ENCODE measurements at places on chromosomes 5 and 9. TPM values are rescaled to one million over a fixed set of nuclear protein-coding genes. Genes with fewer than 3 reads are reported as not detected.

The ARID3C gene
- not detected for total RNA-seq

The AKNA gene
- total RNA-seq = 18.6 TPM

The SARDH gene
- 1.8 TPM for total RNA-seq

The NELFB gene
- total RNA-seq = 24.7 TPM

The OR13J1 gene
- total RNA-seq = not detected

The KCNT1 gene
- total RNA-seq = 0.28 TPM

The PLPP7 gene
- 19.0 TPM for total RNA-seq

DNA sequence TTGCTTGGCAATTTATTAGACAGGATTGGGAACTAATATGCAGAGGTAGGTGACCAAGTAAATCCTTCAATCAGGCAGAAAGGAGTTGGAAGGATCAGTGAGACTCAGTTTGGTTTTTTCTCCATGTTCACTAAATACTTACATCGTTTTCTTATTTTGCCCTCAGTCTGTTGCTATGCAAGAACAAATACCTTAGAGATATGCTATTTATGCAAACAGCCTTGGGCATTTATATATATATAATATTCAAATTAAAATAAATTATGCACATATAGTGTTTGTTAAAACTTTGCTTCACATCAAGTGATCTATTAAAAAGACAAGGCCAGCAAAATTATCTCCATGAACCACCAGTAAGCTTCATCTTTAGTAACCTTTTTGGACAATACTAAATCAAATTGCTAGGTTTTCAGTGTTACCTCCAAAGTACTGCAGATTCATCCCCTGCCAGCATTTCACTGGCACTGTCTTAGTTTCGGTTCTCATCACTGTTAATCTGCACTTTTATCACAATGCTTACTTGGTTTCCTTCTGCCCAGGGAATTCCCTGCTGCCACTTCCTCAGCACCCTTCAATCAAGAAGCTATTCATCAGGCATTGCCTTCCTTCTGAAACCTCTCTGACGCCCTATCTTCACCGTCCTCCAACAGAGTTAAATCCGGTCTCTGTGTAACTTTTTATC lies 26.0 kb upstream of the LIFR start:
- H3K4me3 ChIP-seq = no peak overlapping the region
- no peaks in the 10 kb centered on the region for H3K27me3 ChIP-seq
- no peaks in the 10 kb centered on the region for H3K36me3 ChIP-seq
- no peak overlapping the region for H3K27ac ChIP-seq
- no peaks in the 10 kb centered on the region for H3K4me1 ChIP-seq
- no peak for DNase-seq

DNA sequence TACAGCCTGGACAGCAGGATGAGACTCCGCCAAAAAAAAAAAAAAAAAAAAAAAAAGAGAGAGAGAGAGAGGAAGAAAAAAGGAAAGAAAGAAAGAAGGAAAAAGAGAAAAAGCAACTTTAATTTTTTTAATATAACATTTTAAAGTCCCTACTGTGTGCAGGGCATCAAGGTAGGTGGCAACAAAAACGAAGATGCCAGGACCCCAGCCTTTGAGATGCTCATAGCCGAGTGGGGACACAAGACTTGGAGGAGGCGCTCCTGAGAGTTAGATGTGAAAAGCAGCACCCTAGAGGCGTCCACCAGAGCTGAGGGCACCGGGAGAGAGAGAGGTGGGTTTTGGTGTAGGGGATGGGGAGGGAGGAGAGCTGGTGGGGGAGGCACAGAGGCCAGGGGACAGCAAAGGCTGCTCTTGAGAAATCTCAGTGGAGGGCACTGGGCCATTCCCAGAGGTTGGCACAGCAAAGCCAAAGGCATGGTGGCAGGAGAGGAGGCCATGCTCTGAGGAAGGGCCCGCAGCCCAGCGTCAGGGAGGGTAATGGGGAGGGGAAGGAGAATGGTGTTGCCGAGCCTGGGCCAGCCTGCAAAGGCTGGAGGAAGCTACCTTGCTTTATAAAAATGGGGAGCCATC lies 135.6 kb downstream of the C9orf50 start:
- DNase-seq = no peak
- no peak overlapping the region for H3K4me3 ChIP-seq
- H3K27me3 ChIP-seq = no peaks in the 10 kb centered on the region
- peak overlapping the region; percentile 99 for H3K27ac ChIP-seq

DNA sequence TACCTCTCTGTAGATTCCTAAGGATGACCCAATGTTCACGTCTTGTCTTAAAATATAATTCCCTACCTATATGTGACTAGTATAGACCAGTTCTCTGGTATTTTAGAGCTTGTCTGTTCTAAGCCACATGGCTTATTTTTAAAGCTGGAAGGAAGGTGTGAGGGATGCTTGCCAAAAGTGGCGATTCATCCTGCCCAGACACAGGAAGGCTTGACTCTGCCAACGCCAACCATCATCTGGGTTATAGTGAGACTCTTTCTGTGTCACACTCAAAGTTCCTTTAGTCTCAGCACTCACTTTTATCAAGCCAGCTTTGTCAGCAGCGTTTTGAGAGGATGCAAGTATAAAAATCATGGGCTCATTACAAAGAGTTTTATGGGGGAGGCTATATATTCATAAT lies 500.0 kb downstream of the PTPRD start:
- no peaks in the 10 kb centered on the region for H3K4me1 ChIP-seq
- no peak for DNase-seq
- H3K4me3 ChIP-seq = no peak overlapping the region
- no peak overlapping the region for H3K27ac ChIP-seq

DNA sequence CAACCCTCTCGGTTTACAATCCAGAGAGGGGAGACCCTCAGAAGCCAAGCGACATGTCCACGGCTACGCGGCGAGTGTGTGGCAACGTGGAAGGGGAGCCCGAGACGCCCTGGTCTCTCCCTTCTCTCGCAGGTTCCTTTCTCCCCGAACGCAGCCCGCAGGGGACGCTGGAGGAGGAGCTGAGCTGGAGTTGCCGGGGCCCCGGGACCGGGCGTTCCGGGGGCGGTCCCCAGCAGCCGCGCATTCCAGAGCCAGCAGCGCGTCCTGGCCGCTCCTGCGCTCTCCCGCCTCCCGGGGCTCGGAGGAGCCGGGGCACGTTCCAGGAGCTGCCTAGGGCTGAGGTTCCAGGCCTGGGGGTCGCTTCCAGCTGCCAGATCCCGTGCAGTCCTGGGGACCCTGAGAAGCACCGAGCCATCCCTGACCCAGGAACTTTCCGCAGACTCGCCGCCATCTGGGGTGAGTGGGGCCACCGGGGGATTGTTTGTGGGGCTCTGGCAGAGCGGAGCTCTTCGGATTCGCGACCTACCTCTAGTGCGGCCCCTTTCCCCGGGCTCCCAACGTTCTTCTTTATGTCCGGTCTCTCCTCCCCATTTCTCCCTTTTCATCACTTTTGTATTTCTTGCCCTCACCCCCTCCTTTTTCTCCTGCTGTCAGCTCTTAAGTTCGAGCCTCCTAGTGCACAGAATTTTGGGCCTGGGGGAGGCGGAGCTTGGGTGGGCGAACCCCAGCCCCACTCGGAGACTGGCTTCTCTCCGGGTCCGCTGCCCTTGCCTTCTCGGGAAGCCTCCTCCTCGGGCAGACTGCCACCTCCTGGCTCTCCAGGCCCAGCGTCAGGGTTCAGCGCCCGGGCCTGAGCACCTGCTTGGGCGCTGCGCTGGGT lies at the start of gene SMIM3:
Gene SMIM3 (plus strand): TSS at position 241 of the 880 bp plus-strand sequence. CDS start 16,684 bp downstream, outside the sequence.
- peak; percentile 94 for DNase-seq
- peak within 1 kb of the TSS; percentile 94 for H3K27ac ChIP-seq
- no peaks in the 10 kb centered on the region for H3K36me3 ChIP-seq
- H3K4me1 ChIP-seq = peaks cover 53% of the 10 kb centered on the region

DNA sequence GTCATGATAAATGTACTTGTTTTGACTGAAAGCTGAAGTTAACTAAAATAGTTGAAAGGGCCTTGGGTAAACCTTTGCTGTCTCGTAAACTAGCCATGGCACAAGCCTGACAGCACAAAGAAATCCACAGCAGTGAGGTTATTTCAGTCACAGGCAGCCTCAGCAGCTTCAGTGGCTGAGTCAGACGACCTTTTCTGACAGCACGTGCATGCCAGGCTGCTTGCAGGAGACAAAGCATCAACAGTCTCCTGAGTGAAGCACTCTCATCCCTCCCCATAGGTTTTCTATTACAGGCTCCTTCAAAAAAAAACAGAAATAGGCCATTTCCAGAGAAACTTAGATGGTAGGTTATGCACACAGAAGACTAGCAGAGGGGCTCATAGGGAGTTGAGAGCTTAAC lies 34.6 kb downstream of the OXCT1 start:
- no peak overlapping the region for H3K4me3 ChIP-seq
- H3K27ac ChIP-seq = peak overlapping the region; percentile 15
- no peaks in the 10 kb centered on the region for H3K27me3 ChIP-seq
- DNase-seq = peak; percentile 70

- no peak for DNase-seq
- no peak overlapping the region for H3K27ac ChIP-seq
- H3K36me3 ChIP-seq = no peaks in the 10 kb centered on the region
- H3K27me3 ChIP-seq = no peaks in the 10 kb centered on the region
- H3K4me3 ChIP-seq = no peak overlapping the region
Measured at GRCh38 chr5:171849585-171850323, 64.1 kb downstream of the SMIM23 start.

- H3K4me3 ChIP-seq = no peak overlapping the region
- H3K27me3 ChIP-seq = no peaks in the 10 kb centered on the region
- H3K4me1 ChIP-seq = no peaks in the 10 kb centered on the region
- H3K27ac ChIP-seq = no peak overlapping the region
Measured at GRCh38 chr5:1502046-1502736, 21.6 kb downstream of the LPCAT1 start.

DNA sequence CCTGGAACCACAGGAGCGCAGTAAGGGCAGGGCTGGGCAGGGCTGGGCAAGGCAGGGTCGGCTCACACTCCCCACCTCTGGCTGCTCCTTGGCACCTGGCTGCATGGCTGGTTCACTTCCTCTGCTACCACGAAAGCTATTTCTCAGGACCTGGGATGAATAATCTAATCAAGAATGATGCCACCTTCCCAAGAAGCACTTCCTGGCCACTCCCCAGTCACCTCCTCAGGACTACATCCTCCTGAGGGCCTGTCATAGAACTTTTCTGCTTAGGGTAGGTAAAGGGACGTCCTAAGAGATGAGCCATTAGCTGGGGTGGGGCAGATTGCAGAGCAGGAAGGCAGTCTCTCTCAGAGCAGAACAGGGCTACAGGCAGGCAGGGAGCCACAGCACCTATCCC lies 288.2 kb upstream of the MAP3K1 start:
- no peaks in the 10 kb centered on the region for H3K27me3 ChIP-seq
- no peak for DNase-seq
- no peaks in the 10 kb centered on the region for H3K36me3 ChIP-seq
- no peak overlapping the region for H3K4me3 ChIP-seq
- no peak overlapping the region for H3K27ac ChIP-seq
- H3K4me1 ChIP-seq = peaks cover 12% of the 10 kb centered on the region

DNA sequence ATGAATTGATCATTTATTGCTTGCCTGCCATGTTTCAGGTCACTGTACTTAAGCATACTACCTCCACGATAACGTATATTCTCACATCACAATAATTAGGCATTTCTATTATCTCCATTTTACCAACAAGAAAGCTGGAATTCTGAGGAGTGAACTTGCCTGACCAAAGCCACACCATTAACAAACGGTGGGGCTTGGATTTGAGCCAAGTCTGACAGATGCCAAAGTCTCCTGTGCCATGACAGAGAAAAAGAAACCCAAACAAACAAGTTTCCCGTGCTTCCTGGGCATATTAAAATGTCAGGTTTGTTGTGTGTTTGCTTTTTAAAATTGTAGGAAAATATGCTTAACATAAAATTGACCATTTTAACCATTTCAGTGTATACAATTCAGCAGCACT lies 40.8 kb upstream of the KCNV2 start:
- H3K4me1 ChIP-seq = peaks cover 22% of the 10 kb centered on the region
- H3K36me3 ChIP-seq = no peaks in the 10 kb centered on the region
- no peak overlapping the region for H3K27ac ChIP-seq
- no peaks in the 10 kb centered on the region for H3K27me3 ChIP-seq

- peaks cover 12% of the 10 kb centered on the region for H3K4me1 ChIP-seq
- H3K4me3 ChIP-seq = no peak overlapping the region
- no peak for DNase-seq
Measured at GRCh38 chr5:73387601-73388305, 60.8 kb downstream of the FOXD1 start.

DNA sequence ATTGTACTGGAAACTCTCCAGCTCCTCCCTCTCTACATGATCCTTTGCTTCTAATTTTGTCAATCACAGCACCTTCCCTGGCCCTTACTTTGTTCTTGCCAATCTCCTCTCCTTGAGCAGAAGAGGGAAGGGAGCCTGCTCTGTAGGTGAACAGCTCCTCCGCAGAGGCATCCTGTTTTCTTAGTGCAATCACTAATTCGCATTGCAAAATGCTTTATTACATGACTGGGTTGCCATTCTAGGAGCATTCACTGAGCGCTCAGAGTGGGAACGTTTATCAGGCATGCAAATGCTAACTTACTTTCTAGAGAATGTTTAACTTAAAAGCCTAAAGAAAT lies 416 bp upstream of the SNX18 start:
- H3K27me3 ChIP-seq = no peaks in the 10 kb centered on the region
- H3K4me3 ChIP-seq = no peak overlapping the region
- no peak for DNase-seq
- peaks cover 37% of the 10 kb centered on the region for H3K4me1 ChIP-seq

DNA sequence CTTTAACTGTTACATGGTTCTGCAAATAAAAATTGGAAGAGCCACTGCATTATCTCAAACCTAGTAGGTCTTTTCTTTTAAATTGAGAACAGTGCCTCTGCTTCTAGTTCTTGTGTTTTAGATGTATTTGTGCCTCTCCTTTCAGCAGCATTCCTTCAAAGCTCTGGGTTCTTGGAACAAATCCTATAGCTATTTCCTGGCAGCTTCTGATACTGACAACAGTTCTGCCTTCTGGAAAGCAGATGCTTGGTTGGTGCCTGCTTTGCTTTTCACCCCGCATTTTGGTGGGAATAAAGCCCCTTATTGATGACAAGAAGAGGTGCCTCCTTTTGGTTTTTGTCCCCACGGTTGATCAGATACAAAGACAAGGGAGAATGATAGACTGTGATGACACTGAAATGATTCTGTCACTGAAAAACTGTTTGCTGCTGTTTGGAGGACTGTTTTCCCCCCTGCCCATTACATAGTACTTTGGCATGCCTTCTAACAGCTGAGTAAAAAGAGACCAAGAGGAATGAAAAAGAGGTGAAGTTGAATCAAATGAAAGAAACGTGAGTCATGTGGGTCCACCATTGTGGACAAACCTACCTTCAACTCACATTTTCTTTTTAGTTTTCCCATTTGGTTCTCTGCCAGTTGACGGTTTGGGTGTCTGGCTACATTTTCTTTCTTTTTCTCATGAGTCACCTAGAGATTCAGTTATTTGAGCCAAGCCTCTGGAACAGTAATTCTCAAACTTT lies 5.6 kb downstream of the PTCD2 start:
- H3K4me1 ChIP-seq = peaks cover 9% of the 10 kb centered on the region
- no peak overlapping the region for H3K27ac ChIP-seq
- H3K27me3 ChIP-seq = no peaks in the 10 kb centered on the region
- peaks cover 6% of the 10 kb centered on the region for H3K36me3 ChIP-seq
- no peak overlapping the region for H3K4me3 ChIP-seq

DNA sequence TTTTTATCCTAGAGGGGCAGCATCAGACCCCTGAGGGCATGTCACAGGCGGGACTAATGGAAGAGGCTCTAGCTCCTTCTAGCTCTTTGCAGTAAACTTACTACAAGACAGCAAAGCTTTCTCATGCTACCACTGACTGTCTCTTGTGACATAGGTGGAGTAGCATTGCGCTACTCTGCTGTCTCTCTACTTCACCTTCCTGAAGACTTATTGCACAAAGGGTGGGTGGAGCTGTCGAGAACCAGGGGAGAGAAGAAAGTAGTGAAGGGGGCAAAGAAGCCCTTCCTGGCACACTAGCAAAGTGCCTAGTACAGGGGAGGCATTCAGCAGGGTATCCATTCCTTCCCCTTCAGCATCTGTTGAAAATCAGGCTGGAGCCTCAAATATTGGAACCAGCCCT lies 36.1 kb upstream of the NEK6 start:
- H3K4me1 ChIP-seq = peaks cover 14% of the 10 kb centered on the region
- peak overlapping the region; percentile 12 for H3K27ac ChIP-seq
- DNase-seq = no peak

Measured in sigmoid colon (tissue), 7 donors.